ENCODE measurements at places on chromosomes 7 and 10.

- no peak for DNase-seq
These were observed 31.7 kb downstream of the WDFY4 start for GRCh38 chr10:48716416-48716815.

- no peak for DNase-seq
These were observed 470.0 kb upstream of the SEMA3A start for GRCh38 chr7:84664626-84665025.

GRCh38 chr7:92949748-92950147, 113.4 kb upstream of the CDK6 start:
- DNase-seq = no peak

DNA sequence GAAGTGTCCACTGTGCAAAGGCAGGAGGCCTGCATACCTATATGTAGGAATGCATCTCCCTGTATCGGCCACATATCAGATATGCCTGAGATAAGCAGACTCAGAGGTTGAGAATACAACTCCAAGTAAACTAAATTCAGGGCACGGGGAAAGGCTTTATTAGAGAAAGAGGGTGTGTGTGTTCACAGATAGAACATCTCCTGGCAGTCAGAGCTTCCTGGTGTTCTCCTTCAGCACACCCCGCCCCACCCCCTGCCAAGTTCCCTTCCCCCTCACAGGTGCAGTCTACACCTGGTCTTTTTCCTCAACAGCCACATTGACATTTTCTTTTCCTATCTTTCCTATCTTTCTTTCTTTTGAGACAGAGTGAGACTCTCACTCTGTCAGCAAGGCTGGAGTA, 17.1 kb downstream of the GBX1 start:
- no peak for DNase-seq
